ENCODE measurements at places on chromosomes 1 and 21.

DNA sequence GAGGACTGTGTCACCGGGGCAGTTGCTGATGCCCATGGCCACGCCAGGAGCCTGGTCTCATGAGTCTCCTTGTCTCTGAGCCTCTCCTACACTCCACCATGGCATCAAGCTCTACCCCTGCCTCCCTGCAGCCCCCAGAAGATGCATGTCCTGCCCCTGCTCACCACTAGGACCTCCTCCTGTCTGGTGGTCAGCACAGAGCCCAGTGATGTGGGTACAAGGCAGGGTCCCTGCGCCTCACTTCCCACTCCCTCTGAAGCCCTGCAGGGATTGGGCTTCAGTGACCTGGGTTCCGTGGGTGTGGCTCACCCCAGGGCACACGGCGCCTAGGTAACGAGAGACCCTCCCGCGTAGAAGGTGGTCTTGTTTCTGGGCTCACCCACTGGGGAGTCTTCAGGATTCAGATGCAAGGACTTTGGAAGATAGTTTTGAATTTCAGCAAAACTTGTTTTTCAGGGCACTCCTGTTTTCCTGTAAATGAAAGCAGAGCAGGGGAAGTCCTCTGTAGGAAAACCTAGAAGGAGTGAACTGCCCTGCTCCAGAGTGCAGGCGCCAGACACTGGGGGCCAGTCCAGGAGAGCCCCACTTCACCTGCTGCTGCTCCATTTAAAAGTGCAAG lies 2.8 kb downstream of the COL18A1 start:
- DNase-seq: no peak

DNA sequence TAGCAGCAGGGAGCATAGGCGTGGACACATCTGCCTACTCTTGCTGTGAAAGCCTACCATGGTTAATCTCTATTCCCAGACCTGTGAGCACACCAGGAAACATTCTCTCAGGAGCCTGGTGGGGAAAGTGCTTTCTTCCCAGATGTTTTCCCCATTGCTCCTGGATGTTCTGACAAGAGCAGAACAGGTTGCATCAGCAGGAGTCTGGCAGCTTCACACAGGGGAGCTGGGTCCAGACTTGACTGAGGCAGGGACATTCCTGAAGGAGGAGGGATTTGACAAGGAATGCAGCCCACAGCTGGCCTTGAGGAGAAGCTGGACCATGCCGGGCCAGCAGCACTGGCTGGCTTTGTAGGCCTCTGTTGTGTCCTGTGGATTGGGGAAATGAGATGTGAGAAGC lies 21.0 kb upstream of the ARTN start:
- DNase-seq: no peak

- DNase-seq: no peak
Observed at GRCh38 chr1:203142684-203143408, 15.3 kb downstream of the ADORA1 start.

GRCh38 chr1:234731569-234732085 lies 121.6 kb upstream of the IRF2BP2 start:
- peak; percentile 31 for DNase-seq

DNA sequence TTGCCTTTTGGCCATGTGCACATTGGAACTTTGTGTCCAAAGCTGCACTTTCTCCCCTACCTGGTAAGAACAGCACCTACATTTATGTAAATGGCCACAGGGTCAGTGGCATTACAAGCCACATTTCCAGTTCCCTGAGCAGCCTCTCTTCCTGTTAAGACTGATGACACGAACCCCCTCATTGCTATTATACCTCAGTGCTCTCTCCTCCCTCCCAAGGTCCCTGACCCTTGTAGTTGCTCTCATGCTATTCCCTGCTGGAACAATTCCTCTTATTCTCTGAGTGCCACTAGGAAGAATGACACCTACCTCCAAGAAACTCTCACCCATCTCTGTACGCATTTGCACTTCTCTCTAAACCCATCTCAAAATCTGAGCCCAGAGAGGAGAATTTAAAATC lies 14.9 kb upstream of the VAV3 start:
- DNase-seq: no peak

DNA sequence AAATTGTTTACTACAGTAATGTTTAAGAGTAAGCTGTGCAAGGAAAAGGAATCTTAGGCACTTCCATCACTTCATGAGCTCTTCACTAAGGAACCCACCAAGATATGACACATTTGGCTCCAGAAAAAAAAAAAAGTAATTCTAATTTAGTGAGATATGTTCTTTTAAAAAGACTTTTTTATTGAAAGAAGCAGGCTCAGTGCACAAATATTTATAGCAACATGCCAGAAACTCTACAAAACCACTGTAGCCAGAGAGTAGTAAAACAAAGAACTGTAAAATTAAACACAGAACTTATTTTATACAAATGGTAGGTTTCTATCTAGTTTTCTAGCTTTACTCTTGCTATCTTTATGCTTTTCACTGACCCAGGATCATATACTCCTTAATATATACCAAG lies 434.6 kb upstream of the ADGRL2 start:
- DNase-seq: no peak

- no peak for DNase-seq
Observed at GRCh38 chr1:101915597-101915996, 81.1 kb downstream of the OLFM3 start.

GRCh38 chr1:20153000-20153418 lies 13.9 kb downstream of the PLA2G2F start:
- DNase-seq: no peak

- DNase-seq: no peak
Observed at GRCh38 chr1:150999051-150999674, 7.5 kb downstream of the MINDY1 start.

GRCh38 chr21:39630191-39630591 lies 17.5 kb downstream of the B3GALT5 start:
- DNase-seq: no peak

- no peak for DNase-seq
Observed at GRCh38 chr1:54109129-54110090, 43.4 kb downstream of the CDCP2 start.

Data from CD4-positive, alpha-beta T cell treated with Interleukin-4 for 1 hour (primary cell).